ENCODE measurements at places on chromosomes 7 and 10. TPM values are rescaled to one million over a fixed set of nuclear protein-coding genes. Genes with fewer than 3 reads are reported as not detected.

TDRD1 gene
- total RNA-seq = 0.52 TPM

TRDMT1 gene
- total RNA-seq = 16.2 TPM

TAC1 gene
- 1.6 TPM for total RNA-seq

MACC1 gene
- total RNA-seq = not detected

ARMC3 gene
- total RNA-seq = not detected

SHH gene
- not detected for total RNA-seq

TET1 gene
- total RNA-seq = 15.1 TPM

IDI2 gene
- total RNA-seq = not detected

Measured in skeletal muscle tissue (tissue), 5 donors.